Astrocyte (in vitro differentiated cells and primary cell): ENCODE measurements at places on chromosomes 16 and 17. TPM values are rescaled to one million over a fixed set of nuclear protein-coding genes. Genes with fewer than 3 reads are reported as not detected.
A peak's percentile ranks its signal among the peaks of the same experiment; 100 is the strongest.

DNA sequence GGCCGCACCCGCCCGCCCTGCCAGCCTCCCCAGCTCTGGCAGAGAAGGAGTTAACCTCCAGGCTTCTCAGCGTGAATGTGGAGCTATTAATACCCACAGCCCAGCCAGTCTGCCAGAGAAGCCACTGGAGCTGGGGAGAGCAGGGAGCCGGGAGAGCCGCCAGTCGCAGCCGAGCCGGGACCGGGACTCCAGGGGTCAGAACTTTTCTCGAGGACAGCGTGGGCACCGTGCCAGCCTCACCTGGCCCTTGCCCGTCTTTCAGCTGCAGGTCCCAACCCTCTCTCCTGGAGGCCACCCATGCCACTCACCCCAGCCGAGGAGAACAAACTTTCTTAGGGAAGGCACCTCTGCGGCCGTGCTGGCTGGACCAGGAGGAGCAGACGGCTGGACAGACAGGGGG is 33.8 kb upstream of the SBK1 start:
- peaks cover 33% of the 10 kb centered on the region for H3K27me3 ChIP-seq
- H3K4me1 ChIP-seq: peaks cover 5% of the 10 kb centered on the region
- no peak overlapping the region for H3K27ac ChIP-seq
- no peak overlapping the region for H3K4me3 ChIP-seq
- no peaks in the 10 kb centered on the region for H3K36me3 ChIP-seq
- DNase-seq: peak; percentile 8

SLC13A2 gene
- total RNA-seq: not detected in 2 replicates

GRCh38 chr17:80624864-80625263 is 80.2 kb downstream of the RPTOR start:
- no peak for DNase-seq
- H3K4me3 ChIP-seq: no peak overlapping the region
- no peak overlapping the region for H3K27ac ChIP-seq
- H3K27me3 ChIP-seq: no peaks in the 10 kb centered on the region
- no peaks in the 10 kb centered on the region for H3K36me3 ChIP-seq
- peaks cover 2% of the 10 kb centered on the region for H3K4me1 ChIP-seq

GRCh38 chr16:84930298-84931106 is 80.8 kb downstream of the ZDHHC7 start:
- DNase-seq: no peak
- no peak overlapping the region for H3K27ac ChIP-seq
- no peaks in the 10 kb centered on the region for H3K27me3 ChIP-seq
- H3K4me3 ChIP-seq: no peak overlapping the region

DNAAF1 gene
- 0.30 and 0.38 TPM in 2 replicates for total RNA-seq

GRCh38 chr17:64115822-64116534 is 14.0 kb downstream of the ERN1 start:
- H3K36me3 ChIP-seq: no peaks in the 10 kb centered on the region
- H3K27me3 ChIP-seq: no peaks in the 10 kb centered on the region
- no peak overlapping the region for H3K4me3 ChIP-seq
- no peak overlapping the region for H3K27ac ChIP-seq
- H3K4me1 ChIP-seq: peaks cover 4% of the 10 kb centered on the region

- no peaks in the 10 kb centered on the region for H3K27me3 ChIP-seq
- DNase-seq: no peak
- no peak overlapping the region for H3K4me3 ChIP-seq
- H3K27ac ChIP-seq: no peak overlapping the region
These were observed 5.1 kb downstream of the SNRNP25 start for GRCh38 chr16:58491-59439.

DNA sequence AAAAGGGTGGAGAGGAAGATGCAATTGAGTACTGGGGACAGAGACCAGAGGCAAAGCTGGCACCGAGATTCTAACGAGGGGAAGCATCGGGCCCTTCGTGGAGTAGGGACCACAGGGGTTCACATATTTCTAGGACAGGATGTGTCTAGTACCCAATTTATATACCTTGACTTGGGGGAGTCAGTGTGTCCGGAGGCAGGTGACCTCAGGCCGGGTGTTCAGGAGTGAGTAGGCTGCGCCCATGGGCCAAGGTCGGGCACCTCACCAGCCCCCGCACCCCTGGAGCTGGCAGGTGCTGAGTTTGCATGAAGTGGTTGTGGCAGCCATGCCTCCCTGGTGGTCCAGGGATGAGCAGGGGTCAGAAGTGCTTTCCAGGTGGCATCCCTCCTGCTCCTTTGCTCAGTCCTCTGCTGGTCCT is 8.6 kb upstream of the NXPH3 start:
- H3K27me3 ChIP-seq: peaks cover 26% of the 10 kb centered on the region
- H3K27ac ChIP-seq: no peak overlapping the region
- DNase-seq: no peak
- H3K4me3 ChIP-seq: no peak overlapping the region
- no peaks in the 10 kb centered on the region for H3K4me1 ChIP-seq
